Calu3 (cell line): ENCODE measurements at places on chromosomes 7 and 10. TPM values are rescaled to one million over a fixed set of nuclear protein-coding genes. Genes with fewer than 3 reads are reported as not detected.

- no peak for DNase-seq
These were observed 9.7 kb upstream of the OR13A1 start for GRCh38 chr10:45325116-45325515.

GRCh38 chr7:132298790-132299189, 277.5 kb downstream of the PLXNA4 start:
- DNase-seq = no peak

The FGF8 gene
- total RNA-seq = not detected in 2 replicates

- no peak for DNase-seq
These were observed 5.6 kb downstream of the CD36 start for GRCh38 chr7:80644054-80644453.

The PTPRN2 gene
- total RNA-seq = 1.9 and 2.0 TPM in 2 replicates

The RARRES2 gene
- total RNA-seq = 9.1 and 13.0 TPM in 2 replicates

GRCh38 chr10:34181553-34182300, 633.4 kb downstream of the PARD3 start:
- no peak for DNase-seq

DNA sequence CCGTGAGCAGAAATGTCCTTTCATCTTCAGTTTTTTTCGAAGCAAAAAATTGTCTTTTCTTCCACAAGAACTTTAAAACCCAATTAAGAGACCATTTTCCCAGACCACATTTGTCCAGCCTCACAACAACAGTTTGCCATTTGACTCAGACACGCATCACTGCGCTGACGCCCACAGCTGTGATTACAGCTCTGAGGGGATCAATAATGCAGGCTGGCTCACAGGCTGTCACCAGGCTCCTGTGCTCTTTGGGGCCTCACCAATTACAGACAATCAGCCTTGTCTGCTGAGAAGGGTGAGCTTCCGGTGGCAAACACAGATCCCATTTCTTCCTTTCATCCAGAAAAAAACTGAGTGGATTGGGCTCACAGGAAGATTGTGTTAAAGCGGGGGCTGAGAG, 33.3 kb downstream of the DDC start:
- peak; percentile 74 for DNase-seq

DNA sequence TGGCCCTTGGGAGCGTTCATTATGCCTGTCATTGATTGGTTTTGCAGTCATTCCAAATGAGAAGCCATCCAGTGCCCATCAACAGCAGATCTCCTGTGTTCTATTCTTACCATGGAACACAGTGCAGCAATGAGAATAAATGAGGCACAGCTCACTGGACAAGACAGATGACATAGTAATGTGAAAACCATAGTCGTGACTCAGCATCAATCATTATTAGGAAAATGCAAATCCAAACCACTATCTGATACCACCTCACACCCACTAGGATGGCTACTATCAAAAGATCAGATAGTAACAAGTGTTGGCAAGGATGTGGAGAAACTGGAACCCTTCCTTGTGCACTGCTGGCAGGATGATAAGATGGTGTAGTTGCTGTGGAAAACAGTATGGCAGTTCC, 144.7 kb downstream of the ARHGAP22 start:
- no peak for DNase-seq

The SMO gene
- total RNA-seq = 2.1 and 3.6 TPM in 2 replicates

- DNase-seq = no peak
These were observed 32.1 kb downstream of the CNPY1 start for GRCh38 chr7:155514296-155514695.

- no peak for DNase-seq
These were observed 357.3 kb downstream of the CRPPA start for GRCh38 chr7:16063716-16064675.

The ARMC10 gene
- 34.5 and 41.0 TPM in 2 replicates for total RNA-seq

DNA sequence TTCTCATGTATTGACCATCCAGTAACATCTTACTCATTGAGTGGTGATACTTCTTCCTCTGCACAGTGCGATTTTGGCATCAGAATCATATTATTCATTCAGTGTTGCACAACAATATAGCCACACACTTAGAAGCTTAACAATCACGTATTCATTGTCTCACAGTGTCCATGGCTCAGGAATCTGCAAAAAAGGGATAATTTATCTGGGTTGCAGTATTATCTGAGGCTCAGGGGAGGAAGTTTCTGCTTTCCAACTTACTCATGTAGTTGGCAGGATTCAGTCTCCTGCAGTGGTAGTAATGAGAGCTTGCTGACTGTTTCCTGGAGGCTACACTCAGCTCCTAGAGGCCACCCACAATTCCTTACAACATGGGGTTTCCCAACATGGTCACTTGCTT, 803.6 kb downstream of the SORCS1 start:
- peak; percentile 12 for DNase-seq

DNA sequence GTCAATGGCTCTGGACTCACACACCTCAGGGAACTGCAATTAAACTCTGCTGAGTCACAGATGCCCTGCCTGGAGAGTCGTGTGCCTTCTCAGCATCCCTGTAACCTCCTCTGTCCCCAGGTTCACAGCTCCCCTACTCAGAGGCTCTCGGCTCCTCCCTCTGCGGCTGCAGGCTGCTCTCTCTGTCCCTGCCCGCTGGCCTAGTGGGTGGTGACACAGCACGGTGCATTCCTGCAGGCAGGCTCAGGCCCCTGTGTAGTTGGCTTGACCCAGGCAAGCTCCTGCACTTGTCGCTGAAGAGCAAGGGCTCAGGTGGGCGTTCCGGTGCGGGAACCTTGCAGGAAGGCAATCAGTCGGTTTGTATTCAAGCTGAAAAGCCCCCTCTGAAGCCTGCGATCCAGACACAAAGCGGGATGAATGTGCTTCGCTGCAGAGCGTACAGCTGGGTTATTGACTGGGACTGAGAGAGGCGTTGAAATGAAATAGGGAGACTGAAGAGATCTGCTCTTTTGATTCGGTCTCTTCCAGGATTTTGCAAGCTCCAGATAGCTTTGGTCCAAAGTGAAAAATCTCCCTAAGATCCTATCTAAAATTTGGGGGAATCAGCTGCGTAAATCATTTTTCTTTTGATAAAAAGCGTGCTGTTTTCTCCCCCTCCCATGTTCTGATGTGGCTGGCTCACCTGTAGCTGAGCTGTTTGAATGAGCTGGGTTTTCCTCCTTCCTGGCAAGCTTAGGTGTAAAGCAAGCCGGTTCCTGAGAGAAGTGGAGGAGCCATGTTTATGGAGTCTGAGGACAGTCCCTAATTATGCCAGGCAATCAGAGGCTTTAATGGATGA, 208.7 kb upstream of the PHYHIPL start:
- DNase-seq = peak; percentile 36

The PNLIPRP1 gene
- total RNA-seq = not detected in 2 replicates

The HECTD2 gene
- 2.7 and 3.1 TPM in 2 replicates for total RNA-seq

DNA sequence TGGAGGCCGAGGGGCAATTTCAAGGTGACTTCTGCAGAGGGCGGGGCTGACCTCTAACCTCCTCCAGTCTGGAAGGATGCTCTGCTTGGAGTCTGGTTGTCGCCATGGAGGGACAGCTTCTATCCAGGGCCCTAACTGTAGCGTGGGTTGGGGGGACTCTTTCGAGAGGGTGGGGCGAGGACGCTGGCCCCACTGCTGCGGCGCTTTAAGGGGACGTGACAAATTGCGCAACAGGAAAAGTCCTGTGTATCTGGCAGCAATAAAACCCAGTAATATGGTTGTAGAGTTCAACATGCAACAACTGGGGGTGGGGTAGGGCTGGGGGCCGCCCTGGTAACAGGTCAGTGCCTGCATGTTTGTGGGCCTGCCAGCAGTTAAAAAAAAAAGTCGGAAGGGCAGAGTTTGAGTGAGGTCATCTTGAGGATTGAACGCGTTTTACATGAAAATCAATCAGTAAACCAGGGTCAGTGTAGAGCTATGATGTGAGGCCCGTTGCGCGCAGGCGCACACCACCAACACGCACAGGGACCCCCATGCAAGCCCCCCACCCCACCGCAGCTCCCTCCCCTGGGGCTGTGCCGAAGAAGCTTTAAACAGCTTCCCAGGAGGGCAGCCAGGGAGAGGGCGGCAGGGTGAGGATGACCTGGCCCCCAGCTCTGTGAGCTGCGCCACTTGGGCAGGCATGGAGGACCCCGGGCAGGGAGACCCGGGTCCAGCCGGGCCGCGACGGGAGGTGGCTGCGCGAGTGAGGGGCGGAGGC, 4.3 kb downstream of the SHH start:
- DNase-seq = no peak

DNA sequence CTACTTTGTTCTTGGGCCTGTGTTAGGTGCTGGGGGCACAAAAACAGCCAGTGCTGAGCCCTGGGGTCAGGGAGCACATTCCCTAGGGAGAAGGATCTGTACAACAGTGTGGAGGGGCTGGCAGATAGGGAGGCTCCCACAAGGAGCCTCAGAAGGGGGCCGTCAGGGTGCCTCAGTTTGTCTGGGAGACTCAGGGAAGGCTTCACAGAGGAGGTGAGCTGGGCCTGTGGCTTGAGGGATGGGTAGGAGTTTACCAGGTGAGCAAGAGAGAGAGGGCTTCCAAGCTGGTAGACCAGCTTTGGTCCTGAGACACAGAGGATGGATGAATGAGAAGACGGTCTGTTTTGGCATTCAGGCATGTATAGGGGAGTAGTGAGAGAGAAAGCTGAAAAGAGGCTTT, 52.1 kb downstream of the CAMK1D start:
- no peak for DNase-seq

GRCh38 chr10:115355162-115355760, 262.1 kb downstream of the ATRNL1 start:
- DNase-seq = peak; percentile 55

The ZNF425 gene
- 1.0 and 1.5 TPM in 2 replicates for total RNA-seq

DNA sequence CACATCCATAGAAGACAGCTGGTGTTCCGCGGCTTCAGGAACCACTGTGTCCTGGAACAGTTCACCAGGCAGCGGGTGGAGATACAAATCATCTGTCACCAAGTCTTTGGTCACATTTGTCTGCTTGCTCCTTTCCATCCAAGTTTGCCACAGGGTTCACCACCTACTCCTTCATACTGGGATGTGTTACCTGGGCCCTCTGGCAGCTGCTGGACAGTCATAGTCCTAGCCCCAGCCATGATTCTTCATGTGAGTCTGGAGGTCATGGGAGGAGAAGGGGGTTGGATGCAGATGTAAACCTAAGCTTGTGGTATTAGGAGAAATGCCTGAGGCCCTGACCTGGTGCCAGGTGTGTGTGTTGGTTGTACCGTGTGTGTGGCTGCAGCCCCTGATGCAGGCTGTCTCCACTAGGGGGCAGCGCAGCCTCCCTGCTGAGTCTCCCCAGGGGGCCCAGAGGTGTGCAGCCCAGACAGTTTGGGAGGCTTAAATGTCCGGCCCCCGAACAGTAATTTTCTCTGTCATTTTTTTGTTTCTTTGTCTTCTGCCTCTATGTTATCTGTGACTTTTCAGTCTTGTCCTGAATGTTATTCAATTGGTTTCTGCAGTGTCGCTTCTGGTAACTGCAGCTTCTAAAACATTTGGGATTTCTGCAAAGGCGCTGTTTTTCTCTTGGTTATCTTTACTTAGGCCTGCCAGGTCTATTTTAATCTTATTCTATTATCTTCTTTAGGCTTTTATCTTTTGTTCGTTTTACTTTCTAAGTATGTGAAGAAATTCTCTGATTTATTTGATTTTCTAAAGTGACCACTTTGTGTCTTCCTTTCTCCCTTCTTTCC, 14.8 kb downstream of the NPS start:
- DNase-seq = peak; percentile 42

GRCh38 chr10:78663721-78664120, 405.0 kb upstream of the ZMIZ1 start:
- no peak for DNase-seq

- DNase-seq = peak; percentile 41
These were observed 5.1 kb downstream of the PRLHR start for GRCh38 chr10:118590334-118590733.
